Smooth muscle cell of the coronary artery (primary cell): ENCODE measurements at places on chromosomes 2 and 18. TPM values are rescaled to one million over a fixed set of nuclear protein-coding genes. Genes with fewer than 3 reads are reported as not detected.

Gene LINC00305
- total RNA-seq = not detected in 2 replicates

Gene PLA2R1
- 15.4 and 22.9 TPM in 2 replicates for total RNA-seq

Gene ATP6V1B1
- 0.45 and 0.94 TPM in 2 replicates for total RNA-seq

Gene KIF5C
- 0.08 and 0.12 TPM in 2 replicates for total RNA-seq

Gene STPG4
- total RNA-seq = 0.23 TPM in 2 replicates

Gene LOXHD1
- 0.94 TPM in 1 of 2 replicates, not detected in the other for total RNA-seq

Gene RNU2-63P
- total RNA-seq = 121 TPM in 1 of 2 replicates, not detected in the other

Gene CFC1
- not detected in 2 replicates for total RNA-seq

Gene RNF149
- 24.6 and 31.4 TPM in 2 replicates for total RNA-seq

Gene TGFA
- total RNA-seq = 1.7 TPM in 1 of 2 replicates, not detected in the other

Gene HOXD3
- total RNA-seq = 0.23 TPM in 1 of 2 replicates, not detected in the other

Gene RUFY4
- 0.08 TPM in 1 of 2 replicates, not detected in the other for total RNA-seq
